ENCODE measurements at places on chromosomes 5 and 9.

- no peak for DNase-seq
Measured at GRCh38 chr9:107647611-107648010, 158.0 kb upstream of the KLF4 start.

DNA sequence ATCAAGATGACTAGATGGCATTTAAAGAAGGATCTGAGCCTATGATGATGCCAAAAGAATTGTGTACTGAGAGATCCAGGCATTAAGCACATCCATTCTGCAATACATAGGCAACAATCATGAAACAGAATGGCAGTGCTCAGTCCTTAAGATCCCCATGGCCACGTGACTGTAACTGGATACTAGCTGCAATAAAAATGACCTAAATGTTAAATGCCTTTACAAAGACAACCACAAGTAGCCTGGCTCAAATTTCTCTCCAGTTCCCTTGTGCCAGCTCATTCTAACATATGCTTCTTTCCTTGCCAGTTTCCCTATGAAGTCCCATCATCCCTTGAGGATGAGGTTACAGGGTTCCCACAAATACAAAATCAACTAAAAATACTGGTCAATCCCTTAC lies 148.3 kb upstream of the GHR start:
- DNase-seq: no peak

DNA sequence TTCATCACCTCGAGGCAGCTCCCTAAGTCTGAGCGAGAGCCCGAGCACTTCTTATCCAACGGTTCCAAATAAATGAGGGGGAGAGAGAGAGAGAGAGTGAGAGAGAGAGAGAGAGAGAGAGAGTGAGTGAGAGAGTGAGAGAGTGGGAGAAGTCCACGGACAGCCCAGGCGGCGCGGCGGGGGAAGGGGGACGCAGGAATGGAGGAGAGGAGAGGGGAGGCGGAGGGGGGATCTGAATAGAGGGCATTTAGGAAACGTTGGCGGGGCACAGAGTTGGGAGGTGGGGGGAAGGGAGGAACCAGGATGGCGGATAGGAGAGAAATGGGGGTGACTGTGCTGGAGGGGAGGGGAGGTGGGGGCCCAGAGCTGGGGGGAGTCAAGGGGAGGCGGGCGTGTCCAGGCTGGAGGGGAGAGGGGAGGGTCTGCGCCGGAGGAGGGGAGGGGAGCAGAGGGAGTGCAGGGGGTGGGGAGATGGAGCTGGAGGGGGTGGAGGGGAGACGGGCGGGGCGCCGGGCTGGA lies 398 bp upstream of the BASP1 start:
- no peak for DNase-seq

DNA sequence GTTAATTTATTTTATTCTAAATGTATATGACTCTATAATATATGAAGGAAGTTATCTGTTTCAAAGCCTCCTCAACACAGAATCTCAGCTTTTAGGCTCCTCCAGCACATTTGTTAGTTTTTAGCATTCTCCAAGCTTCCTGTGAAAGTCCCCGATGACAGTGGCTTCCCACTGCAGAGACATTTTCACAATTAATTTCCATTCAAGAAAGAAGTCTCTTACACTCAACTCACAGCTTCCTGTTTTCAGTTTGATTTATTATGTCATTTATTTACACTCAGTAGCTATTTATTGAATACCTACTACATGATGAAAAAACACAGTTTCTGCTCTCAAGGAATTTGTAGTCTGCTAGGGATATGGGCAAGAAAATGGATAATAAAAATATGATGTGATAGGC lies 2228.2 kb upstream of the WWC1 start:
- no peak for DNase-seq

- DNase-seq: no peak
Measured at GRCh38 chr9:74499770-74500583, 2.8 kb downstream of the RORB start.

DNA sequence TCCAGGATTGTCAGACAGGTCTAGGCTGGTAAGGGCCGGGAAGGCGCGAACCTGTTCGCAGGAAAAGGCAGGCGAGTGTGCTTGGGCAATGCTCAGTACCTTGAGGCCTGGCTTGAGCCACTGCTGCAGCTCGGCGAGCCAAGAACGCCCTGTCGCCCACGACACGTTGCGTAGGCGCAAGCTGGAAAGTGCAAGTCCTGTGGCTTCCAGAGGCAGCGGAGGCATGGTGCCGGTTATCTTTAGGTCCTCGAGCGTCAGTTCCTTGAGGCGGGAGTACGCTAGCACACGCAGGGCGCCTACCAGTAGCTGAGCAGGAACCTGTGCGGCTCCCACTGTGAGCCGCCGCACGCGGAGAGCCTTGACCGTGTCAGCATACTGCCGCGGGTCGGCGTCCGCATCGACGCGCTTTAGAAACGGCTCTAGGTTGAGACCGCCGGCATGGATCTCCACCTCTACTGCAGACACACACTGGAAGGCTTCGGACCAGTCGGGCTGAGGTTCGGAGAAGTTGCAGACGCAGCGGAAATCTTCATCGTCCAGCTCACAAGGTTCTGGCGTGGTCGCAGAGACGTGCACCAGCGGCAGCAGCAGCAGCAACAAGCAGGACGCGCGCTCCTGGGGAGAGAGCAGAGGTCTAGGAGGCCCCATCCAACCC lies 482 bp downstream of the CD14 start:
- DNase-seq: no peak

- no peak for DNase-seq
Measured at GRCh38 chr5:170755679-170756456, 27.7 kb upstream of the GABRP start.

DNA sequence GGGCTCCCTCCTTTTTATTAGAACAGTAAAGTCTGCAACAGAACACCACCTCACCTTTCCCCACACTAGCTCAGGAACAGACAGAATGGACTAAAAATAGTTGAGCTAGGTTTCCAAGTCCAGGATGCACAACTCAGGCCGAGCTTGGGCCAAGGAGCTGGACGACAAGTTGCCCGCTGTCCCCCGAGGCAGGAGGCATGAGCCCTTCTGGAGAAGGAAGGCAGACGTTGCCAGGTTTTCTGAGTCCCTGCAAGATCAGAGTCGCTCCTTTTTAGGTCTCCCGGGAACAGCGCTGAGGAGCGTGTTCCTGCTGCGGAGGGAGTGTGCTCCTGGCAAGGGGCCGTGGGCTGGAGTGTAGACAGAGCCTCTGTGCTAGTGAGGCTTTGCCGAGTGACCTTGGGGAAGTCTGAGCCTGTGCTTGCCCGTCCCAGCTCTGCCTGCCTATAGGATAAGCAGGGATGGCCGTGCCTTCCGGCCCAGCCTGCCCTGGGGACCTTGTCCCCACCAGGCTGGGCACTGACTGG lies 121.6 kb downstream of the WNK2 start:
- no peak for DNase-seq

DNA sequence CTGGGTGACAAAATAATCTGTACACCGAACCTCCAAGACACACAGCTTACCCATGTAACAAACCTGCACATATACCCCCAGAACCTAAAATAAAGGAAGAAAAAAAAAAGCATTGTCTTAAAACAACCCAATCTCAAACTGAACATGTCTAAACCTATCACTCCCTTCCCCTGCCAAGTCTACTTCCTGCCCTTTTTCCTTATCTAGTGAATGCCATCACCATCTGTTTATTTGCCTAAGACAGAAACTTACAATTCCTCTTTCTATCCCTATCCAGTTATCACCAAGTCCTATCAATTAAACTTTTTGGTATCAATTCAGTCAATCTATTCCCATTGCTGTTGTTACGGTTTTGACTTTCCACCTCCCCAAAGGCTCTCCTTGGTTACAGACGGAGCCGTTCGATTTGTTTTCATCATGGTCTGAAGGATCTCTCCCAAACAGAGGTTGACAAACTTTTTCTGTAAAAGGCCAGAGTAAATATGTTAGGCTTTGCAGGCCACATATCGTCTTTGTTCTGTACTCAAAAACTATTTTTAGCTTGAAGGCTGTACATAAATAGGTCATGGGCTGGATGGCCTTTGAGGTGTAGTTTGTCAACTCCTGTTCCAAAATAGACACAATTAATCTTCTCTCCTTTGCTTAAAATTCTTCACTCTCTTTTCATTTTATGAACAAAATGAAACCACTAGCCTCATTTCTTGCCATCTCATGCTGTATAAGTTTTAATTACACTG lies 12.1 kb downstream of the NOL8 start:
- no peak for DNase-seq

DNA sequence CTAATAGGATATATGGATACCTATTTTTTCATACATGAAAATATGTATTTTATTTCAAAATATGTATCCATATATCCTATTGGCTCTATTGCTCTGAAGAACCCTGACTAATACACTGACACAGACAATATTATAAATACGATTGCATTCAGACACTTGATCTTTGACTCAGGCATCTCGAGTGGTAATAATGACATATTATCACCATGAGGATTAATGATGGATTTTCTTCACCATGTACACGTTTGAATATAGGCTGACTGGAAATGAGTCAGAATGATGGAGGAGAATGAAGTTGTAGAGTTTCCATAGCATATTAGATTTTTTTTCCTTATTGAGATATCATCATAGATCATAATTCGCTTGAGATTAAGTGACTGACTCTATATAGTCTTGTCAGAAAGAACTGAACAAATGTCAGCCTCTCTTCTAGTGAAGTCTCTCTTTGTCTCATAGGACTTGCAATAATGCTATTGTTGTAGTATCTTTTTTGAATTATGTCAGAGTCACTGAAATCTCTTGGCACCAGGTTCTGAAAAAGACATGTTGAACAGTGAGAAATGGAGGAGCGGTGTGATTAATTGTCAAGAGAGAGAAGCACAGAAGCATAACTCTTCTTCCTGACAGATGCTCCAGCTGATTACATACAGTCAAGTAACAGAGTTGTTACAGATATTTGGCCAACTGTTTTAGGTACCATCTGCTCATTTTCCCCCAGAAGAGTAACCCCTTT lies 41.4 kb upstream of the SLCO6A1 start:
- no peak for DNase-seq

GRCh38 chr5:174065528-174066197 lies 20.2 kb downstream of the NSG2 start:
- DNase-seq: peak; percentile 73

DNA sequence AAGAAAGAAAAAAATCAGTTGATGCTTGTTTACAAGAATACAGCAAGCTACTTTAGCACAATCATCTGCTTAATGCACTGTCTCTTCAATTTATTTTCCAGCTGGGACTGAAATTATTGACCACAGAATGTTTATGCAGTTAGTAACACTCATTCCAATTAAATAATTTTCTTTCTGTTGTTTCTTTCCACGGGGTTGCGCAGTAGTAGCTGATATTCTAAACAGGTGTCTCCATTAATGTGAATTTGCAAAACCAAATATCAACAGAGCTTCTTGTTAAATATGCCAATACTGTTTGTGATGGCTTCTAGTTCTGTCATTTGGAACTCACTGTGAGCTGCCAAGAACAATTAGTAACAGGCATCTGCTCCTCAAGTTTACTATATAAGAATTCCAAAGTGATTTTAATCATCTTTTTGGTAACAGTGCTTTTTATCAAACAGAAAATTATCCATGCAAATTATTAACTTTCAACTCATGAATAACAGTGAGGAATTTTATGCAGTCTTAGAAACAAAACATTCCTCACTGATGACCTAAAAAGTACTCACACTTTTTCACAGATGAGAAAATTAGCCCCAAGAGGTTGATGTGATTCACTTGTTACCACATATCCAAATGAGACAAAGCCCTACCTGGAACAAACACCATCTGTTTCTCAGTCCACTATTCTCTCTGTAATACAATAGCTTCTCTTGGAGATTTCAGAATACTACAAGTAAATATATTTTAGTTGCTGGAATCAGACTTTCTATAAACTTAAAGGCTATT lies 567.6 kb upstream of the RGMB start:
- DNase-seq: no peak

- no peak for DNase-seq
Measured at GRCh38 chr9:130128251-130128650, 44.0 kb upstream of the NCS1 start.

DNA sequence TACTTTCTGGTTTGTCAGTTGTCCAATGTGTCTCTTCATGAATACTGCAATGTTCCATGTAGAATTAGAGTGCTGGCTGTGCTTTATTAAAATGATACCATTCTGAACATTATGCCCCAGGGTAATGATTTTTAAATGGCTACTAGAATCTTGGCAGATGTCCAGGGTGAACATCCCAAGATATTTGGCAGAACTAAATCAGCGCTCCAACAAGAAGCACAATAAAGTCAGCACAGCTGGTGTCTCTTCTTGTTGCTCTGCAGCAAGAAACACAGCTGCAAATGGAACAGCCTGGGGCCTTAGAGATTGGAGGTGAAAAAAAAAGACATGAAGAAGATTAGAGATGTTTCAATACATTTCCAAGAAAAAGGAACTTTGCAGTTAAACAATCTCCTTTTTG lies 248.3 kb downstream of the CDH18 start:
- DNase-seq: no peak

DNA sequence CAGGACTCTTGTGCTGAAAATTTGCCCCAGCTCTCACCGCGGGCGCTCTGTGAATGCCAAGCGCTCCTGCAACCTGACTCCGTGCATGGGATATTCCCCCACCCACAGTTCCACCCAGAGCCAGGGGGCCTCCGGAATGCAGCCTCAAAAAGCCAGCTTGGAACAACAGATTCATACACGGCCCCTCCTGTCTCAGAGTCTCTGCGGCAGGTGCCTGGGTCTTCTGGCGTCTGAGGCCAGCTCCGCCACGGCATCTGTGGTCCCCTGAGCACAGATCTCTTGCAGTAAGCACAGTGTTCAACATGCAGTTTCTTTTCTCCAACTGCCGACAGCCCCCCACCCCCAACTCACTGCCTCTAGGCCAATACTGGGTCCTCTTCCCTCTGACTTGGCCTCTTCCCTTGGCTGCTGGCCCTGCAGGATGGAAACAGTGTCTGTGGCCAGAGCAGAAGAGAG lies 355.7 kb upstream of the IRX2 start:
- DNase-seq: no peak

GRCh38 chr9:134069480-134070399 lies 1.9 kb upstream of the BRD3 start:
- no peak for DNase-seq

GRCh38 chr5:82422751-82423181 lies 144.6 kb upstream of the RPS23 start:
- DNase-seq: no peak

- DNase-seq: no peak
Measured at GRCh38 chr5:35762368-35762767, 94.3 kb upstream of the IL7R start.

DNA sequence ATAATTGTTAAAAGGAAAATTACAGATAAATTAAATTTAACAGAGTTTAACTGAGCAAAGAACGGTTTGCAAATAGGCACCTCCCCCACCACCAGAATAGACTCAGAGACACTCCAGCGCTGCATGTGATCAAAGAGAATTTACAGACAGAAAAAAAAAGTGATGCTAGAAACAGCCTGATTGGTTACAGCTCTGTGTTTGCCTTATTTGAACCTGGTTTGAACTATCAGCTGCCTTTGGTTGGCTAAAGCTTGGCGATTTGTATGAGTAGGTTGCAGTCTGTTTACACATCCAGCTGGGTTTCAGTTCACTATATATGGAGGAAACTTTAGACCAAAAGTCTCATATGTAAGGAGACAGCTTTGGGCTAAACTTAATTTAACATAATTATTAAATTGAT lies 249.1 kb downstream of the ENC1 start:
- no peak for DNase-seq

- no peak for DNase-seq
Measured at GRCh38 chr9:88721025-88721424, 186.0 kb downstream of the NXNL2 start.

All from NCI-H187 treated with DMSO at 0.1 percent for 48 hours (cell line).